ENCODE measurements at places on chromosomes 16 and 17. TPM values are rescaled to one million over a fixed set of nuclear protein-coding genes. Genes with fewer than 3 reads are reported as not detected.

The GRIN2A gene
- total RNA-seq: 0.28 TPM

The RAMP2 gene
- total RNA-seq: 90.6 TPM

The MPP3 gene
- 23.4 TPM for total RNA-seq

The CLEC18B gene
- total RNA-seq: not detected

The SMIM22 gene
- total RNA-seq: not detected

The CPHXL2 gene
- total RNA-seq: not detected

The PLA2G10 gene
- total RNA-seq: not detected

The SDR42E2 gene
- total RNA-seq: not detected

The INO80E gene
- 22.8 TPM for total RNA-seq

The KRTAP9-8 gene
- total RNA-seq: not detected

The MYH1 gene
- total RNA-seq: not detected

The FOXF1 gene
- total RNA-seq: 6.6 TPM

The GSDMA gene
- 1.1 TPM for total RNA-seq

The ZG16 gene
- not detected for total RNA-seq

The DNAAF1 gene
- total RNA-seq: not detected

The CMTM2 gene
- total RNA-seq: 1.1 TPM

The RNPS1 gene
- total RNA-seq: 89.1 TPM
